Ovary (tissue), 10 donors: ENCODE measurements at places on chromosomes 16 and 17. TPM values are rescaled to one million over a fixed set of nuclear protein-coding genes. Genes with fewer than 3 reads are reported as not detected.

The CYGB gene
- total RNA-seq, result 6.1 TPM

The BFAR gene
- 47.0 TPM for total RNA-seq

The TNP2 gene
- not detected for total RNA-seq

The SYNGR3 gene
- 1.9 TPM for total RNA-seq

The CES4A gene
- total RNA-seq, result 8.7 TPM

The HOXB2 gene
- 24.5 TPM for total RNA-seq

GRCh38 chr17:880443-881269 lies 98.5 kb downstream of the MRM3 start:
- H3K27me3 ChIP-seq, result no peaks in the 10 kb centered on the region
- DNase-seq, result no peak
- peaks cover 18% of the 10 kb centered on the region for H3K4me1 ChIP-seq
- no peak overlapping the region for H3K4me3 ChIP-seq

DNA sequence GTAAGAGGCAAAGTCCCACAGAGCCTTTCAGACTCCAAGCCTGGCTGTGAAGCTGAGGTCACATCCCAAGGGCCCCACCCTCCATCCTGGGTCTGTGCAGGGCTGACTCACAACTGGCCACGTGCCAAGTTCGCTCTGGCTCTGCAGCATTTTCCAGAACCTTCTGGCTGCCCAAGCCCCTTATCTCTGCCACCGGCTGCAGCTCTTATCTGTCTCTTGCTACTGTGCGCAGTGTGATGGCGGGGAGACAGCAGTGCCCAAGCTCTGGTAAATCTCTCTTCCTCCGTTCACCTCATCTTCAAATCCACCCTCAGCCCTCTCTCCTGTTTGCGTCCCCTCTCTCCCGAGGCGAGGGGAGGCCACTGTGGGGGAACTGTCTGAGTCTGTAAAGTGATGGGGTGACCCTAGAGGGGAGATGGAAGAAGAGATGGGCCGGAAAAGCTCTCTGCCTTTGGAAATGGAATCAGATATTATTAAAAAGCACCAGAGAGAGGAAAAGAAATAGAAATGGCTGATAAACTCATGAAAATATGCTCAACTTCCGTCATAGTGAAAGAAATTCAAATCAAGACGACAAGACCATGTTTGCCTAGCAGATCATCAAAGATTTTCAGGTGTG lies 162.7 kb upstream of the CDC42EP4 start:
- H3K27ac ChIP-seq, result no peak overlapping the region
- H3K4me1 ChIP-seq, result no peaks in the 10 kb centered on the region
- peak; percentile 30 for DNase-seq
- no peaks in the 10 kb centered on the region for H3K36me3 ChIP-seq
- no peak overlapping the region for H3K4me3 ChIP-seq
- no peaks in the 10 kb centered on the region for H3K27me3 ChIP-seq

- H3K36me3 ChIP-seq, result no peaks in the 10 kb centered on the region
- peak within 1 kb of the TSS; percentile 44 for H3K4me3 ChIP-seq
- DNase-seq, result peak; percentile 36
- H3K27ac ChIP-seq, result no peak within 1 kb of the TSS
- H3K27me3 ChIP-seq, result no peaks in the 10 kb centered on the region
These were observed at the start of gene ABCA8 for GRCh38 chr17:68955181-68955841. Gene ABCA8, minus strand, starts transcription at chr17:68955392. Its CDS starts 13,358 bp downstream, at chr17:68942034.

- no peaks in the 10 kb centered on the region for H3K4me1 ChIP-seq
- H3K36me3 ChIP-seq, result no peaks in the 10 kb centered on the region
- DNase-seq, result no peak
- no peak overlapping the region for H3K4me3 ChIP-seq
These were observed 10.4 kb downstream of the NCBP3 start for GRCh38 chr17:3835410-3836229.

DNA sequence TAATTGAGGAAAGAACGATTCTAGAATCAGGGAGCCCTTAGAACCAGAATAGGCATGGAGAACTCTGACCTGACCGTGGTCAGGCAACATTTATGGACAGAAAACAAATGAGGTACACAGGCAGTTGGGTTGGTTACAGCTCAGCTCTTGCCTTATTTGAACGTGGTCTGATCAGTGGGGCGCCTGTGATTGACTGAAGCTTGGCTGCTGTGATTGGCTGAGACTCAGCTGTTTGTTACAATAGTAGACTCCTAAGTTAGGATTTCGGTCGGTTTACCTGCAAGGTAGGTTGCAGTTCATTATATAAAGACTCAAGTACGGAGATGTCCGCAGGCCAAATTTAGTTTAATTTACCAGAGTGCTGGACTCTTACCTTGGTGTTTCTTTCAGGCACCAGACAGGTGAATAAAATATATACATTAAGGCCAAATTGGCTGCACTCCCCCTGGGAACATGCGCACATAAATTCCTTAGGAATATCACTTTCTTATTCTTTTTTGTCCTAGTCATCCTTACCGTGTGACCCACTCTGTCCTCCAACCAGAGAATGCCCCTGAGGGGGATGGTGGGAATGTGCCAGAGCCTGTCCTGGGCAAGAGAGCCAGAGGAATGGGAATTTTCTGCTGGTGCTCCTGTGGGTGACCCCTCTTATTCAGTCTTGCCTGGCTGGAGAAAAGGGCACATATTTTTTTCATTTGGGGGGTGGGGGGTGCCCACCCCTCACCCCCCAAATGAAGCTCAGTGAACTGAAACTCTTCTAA lies 7.5 kb upstream of the CSNK2A2 start:
- no peaks in the 10 kb centered on the region for H3K36me3 ChIP-seq
- no peak overlapping the region for H3K27ac ChIP-seq
- no peaks in the 10 kb centered on the region for H3K27me3 ChIP-seq
- no peaks in the 10 kb centered on the region for H3K4me1 ChIP-seq

- H3K4me3 ChIP-seq, result no peak overlapping the region
- no peak for DNase-seq
- H3K4me1 ChIP-seq, result peaks cover 2% of the 10 kb centered on the region
These were observed 16.2 kb downstream of the CCDC42 start for GRCh38 chr17:8728251-8728938.

DNA sequence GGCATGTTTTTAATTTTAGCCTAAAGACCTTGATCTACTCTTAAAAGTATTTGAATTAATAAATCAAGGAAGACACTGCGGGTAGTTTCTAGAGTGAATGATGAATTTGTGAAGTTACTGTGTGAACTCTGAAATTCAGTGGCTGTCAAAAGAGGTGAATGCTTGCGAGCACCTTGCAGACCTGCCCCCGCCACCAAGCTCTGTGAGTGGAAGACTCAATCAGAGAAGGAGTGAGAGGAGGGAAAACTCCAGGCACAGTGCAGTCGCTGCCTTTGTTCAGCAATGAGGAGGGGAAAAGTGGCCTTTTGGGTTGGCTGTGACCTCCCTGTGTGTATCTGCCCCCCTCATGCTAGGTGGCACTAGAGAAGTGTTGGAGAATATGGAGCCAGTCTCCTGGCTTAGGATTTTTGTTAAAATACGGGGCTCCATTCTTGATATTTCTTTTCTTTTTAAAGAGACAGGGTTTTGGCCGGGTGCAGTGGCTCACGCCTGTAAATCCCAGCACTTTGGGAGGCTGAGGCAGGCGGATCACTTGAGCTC lies 53.0 kb downstream of the LDHD start:
- peaks cover 22% of the 10 kb centered on the region for H3K4me1 ChIP-seq
- H3K4me3 ChIP-seq, result no peak overlapping the region
- H3K36me3 ChIP-seq, result no peaks in the 10 kb centered on the region
- no peak for DNase-seq
- H3K27ac ChIP-seq, result no peak overlapping the region

- DNase-seq, result no peak
- H3K4me1 ChIP-seq, result peaks cover 2% of the 10 kb centered on the region
- H3K27me3 ChIP-seq, result no peaks in the 10 kb centered on the region
- H3K36me3 ChIP-seq, result no peaks in the 10 kb centered on the region
- no peak overlapping the region for H3K27ac ChIP-seq
- no peak overlapping the region for H3K4me3 ChIP-seq
These were observed 32.1 kb downstream of the CTCF start for GRCh38 chr16:67594256-67594915.

DNA sequence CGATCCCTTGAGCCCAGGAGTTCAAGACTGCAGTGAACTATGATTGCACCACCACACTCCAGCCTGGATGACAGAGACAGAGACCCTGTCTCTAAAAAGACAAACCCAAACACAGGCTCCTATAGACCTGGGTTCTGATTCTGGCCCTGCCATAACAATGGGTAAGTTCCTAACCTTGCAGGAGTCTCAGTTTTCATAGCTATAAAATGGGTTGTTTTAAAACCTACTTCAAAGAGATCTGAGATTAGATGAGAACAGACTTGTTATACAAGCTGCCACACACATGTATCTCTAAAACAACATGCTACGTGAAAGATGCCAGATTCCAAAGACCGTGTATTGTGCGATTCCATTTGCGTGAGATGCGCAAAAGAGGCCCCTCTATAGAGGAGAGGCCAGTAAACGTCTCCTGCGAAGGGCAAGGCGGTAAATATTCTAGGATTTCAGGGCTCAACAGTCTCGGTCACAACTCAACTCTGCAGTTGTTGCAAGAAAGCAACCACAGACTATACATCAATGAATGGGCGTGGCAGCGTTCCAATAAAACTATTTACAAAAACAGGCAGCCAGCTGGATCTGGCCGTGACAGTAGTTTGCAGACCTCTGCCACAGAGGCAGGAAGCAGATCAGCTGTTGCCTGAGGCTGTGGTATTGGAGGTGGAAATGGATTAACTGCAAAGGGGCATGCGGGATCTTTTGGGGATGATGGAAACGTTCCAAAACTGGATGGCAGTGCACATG lies 5.9 kb downstream of the CORO7 start:
- peak; percentile 56 for DNase-seq
- H3K27ac ChIP-seq, result no peak overlapping the region
- H3K27me3 ChIP-seq, result no peaks in the 10 kb centered on the region
- no peak overlapping the region for H3K4me3 ChIP-seq
- H3K36me3 ChIP-seq, result no peaks in the 10 kb centered on the region

DNA sequence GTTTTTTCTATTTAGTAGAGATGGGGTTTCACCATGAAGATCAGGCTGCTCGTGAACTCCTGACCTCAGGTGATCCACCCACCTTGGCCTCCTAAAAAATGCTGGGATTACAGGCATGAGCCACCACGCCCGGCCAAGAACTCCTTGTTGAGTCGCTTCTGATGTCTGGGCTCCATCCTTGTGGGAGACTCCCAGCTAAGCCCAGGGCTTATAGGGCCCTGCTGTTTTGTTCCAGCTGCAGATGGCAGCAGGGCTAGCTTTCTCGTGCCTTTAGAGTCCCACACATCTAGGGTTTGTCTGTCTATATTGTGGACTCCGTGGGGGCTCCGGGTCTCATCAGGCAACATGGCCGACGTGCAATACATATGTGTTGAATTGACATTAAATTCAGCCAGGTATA lies 39.3 kb upstream of the MED9 start:
- H3K4me1 ChIP-seq, result no peaks in the 10 kb centered on the region
- H3K27me3 ChIP-seq, result no peaks in the 10 kb centered on the region
- no peaks in the 10 kb centered on the region for H3K36me3 ChIP-seq
- no peak overlapping the region for H3K4me3 ChIP-seq

- H3K27ac ChIP-seq, result no peak overlapping the region
- peaks cover 6% of the 10 kb centered on the region for H3K4me1 ChIP-seq
- DNase-seq, result no peak
- H3K36me3 ChIP-seq, result no peaks in the 10 kb centered on the region
- no peak overlapping the region for H3K4me3 ChIP-seq
These were observed 36.0 kb downstream of the IQCK start for GRCh38 chr16:19753815-19754643.

DNA sequence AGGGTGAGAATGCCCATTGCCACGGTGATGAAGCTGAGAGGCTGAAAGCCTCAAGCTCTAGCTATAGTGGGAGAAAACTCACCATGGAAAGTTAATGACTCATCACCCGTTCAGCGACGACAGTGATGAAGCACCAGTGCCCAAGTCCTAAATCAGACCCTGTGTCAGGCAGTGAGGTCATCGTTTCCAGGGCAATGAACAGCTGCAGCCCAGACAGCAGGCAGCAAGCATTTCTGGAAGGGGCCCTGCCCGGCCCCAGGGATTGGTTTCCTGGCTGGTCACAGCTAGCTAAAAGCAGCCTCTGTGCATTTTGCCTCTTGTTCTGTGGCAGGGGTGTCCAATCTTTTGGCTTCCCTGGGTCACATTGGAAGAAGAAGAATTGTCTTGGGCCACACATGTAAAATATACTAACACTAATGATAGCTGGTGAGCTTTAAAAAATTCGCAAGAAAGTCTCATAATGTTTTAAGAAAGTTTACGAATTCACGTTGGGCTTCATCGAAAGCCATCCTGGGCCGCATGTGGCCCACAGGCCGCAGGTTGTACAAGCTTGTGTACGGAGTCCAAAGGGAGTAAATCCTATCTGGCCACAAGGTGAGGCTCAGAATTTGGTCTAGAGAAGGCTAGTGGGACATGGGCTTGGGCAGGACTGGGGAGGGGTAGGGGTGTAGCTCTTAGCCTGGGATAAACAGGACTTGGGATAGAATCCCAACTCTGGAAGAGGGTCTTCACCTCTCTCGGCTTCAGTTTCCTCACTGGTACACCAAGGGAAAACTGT lies 40.6 kb downstream of the MIS12 start:
- no peaks in the 10 kb centered on the region for H3K4me1 ChIP-seq
- H3K4me3 ChIP-seq, result no peak overlapping the region
- H3K27me3 ChIP-seq, result no peaks in the 10 kb centered on the region
- no peak overlapping the region for H3K27ac ChIP-seq
- no peaks in the 10 kb centered on the region for H3K36me3 ChIP-seq

GRCh38 chr17:19652595-19652994 lies 4.0 kb downstream of the ALDH3A2 start:
- no peak overlapping the region for H3K4me3 ChIP-seq
- H3K27ac ChIP-seq, result no peak overlapping the region
- DNase-seq, result no peak
- no peaks in the 10 kb centered on the region for H3K27me3 ChIP-seq
- H3K4me1 ChIP-seq, result peaks cover 9% of the 10 kb centered on the region

- H3K36me3 ChIP-seq, result no peaks in the 10 kb centered on the region
- no peak for DNase-seq
- H3K4me1 ChIP-seq, result peaks cover 6% of the 10 kb centered on the region
- H3K27me3 ChIP-seq, result no peaks in the 10 kb centered on the region
- H3K27ac ChIP-seq, result no peak overlapping the region
These were observed 3.7 kb downstream of the PFN1 start for GRCh38 chr17:4944554-4945175.

DNA sequence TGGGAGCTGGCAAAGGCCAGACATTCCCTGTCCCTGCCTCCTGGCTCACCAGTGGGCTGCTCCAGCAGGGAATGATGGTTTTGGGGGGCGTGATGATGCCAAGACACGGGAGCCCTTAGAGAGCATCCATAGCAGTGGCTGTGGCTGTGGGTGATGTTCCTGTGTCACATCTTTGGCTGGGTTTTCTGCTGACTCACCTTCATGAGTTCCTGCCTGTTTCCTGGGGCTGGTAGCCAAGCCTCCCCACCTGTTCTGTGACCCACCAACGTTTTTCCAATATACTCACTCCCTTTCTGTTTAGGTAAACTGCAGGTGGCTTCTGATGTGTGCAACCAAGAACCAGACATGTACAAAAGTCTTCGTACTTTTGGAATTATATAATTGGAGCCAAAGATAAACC lies 16.5 kb upstream of the NF1 start:
- no peaks in the 10 kb centered on the region for H3K4me1 ChIP-seq
- H3K36me3 ChIP-seq, result no peaks in the 10 kb centered on the region
- no peak overlapping the region for H3K4me3 ChIP-seq
- no peak overlapping the region for H3K27ac ChIP-seq

GRCh38 chr16:11901091-11901490 lies 14.7 kb downstream of the GSPT1 start:
- no peaks in the 10 kb centered on the region for H3K27me3 ChIP-seq
- DNase-seq, result no peak
- no peak overlapping the region for H3K4me3 ChIP-seq
- H3K27ac ChIP-seq, result no peak overlapping the region
- peaks cover 4% of the 10 kb centered on the region for H3K4me1 ChIP-seq
